ENCODE measurements at places on chromosomes 4 and X.

DNA sequence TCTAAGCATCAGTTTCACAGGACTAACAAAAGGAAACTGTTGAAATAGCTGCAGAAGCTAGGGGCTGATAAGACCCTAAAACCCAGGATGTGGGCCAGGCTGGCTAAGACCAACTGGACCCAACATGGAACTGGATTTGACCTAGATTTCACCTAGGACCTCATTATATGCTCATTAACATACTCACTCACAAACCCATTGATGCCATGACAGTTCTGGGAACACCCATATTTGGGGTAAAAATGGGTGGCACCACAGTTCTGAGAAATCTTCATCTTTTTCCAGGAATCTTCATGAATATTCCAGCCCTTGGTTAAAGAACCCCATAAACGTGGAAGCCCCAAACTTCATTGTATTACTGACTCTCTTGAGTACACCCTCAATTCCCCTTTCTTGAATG is 41.1 kb downstream of the HSD17B13 start:
- DNase-seq = no peak

DNA sequence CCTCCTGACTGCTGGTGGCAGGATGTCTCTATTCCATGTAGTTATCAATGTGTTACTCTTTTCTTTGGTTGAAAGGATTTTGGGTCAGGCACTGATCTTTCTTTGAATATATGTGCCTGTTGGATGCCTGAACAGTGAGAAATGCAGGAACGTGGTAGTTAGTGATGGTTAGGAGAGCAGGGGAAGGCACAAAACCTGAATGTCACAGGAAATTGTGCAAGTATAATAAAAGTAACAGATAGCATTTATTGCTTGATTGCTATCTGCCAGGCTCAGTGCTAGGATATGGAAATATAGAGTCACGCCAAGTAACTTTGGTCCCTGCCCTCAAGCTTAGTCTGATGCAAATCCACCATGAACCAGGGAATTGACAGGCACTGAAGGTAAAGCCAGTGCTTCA is 219.8 kb upstream of the FAT1 start:
- DNase-seq = no peak

DNA sequence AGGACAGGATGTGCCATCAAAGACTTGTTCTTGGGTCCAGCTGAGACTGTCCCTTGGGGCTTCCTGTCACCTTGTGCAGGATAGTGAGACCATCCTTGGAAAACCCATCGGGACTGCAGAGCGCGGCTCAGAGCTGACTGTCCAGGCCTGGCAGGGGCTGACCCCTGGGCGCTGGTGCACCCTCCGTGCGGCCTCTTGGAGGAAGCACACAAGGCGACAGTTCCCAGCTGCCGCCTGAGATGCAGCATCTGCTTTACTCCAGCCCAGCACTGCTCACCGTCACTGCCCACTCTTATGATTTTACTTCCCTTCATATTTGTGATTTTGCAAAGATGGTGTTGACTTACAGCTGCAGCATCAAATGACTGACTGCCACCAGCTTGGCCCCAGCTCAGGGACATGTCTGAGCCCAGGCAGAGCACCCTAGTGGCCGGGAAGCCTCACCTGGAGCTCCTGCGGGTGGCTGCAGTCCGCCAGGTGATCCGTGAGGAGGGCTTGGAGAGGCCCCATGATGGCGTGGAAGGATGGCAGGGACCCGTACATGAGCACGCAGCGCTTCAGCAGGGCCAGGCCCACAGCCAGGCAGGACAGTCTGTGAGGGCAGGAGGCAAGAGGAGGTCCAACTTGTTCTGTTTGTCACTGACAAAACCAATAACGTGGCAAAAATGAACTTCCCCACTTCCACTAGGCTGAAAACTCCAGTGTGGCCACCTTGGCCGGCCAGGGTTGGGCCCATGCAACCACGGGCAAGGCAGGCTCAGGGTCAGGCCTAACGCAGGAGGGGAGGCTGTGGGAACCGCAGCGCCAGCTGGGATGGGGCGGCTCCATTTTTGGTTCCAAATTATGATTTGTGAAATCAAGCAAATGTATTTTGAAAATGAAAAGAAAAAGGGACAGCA is 21.8 kb downstream of the NOP14 start:
- DNase-seq = no peak

DNA sequence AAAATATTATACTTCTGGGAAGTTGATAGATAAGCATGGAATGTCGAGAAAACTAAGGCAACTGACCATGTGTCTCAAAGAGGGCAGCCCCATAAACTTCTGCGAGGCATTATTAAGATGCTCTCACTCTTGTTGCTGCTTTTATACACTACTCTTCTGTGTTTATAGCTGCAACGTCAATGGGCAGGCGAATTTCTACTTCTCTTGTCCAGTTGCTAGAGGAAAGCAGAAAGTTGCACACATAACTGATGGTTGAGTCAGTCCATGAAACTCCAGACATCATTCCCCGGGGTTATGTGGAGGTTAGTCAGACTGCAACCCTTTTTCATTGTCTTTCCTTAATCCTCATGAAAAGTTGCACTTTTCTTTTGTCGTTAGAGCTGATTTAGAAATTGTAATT is 39.8 kb downstream of the VCX3B start:
- no peak for DNase-seq

GRCh38 chr4:39700554-39700953 is 2.6 kb downstream of the UBE2K start:
- no peak for DNase-seq

DNA sequence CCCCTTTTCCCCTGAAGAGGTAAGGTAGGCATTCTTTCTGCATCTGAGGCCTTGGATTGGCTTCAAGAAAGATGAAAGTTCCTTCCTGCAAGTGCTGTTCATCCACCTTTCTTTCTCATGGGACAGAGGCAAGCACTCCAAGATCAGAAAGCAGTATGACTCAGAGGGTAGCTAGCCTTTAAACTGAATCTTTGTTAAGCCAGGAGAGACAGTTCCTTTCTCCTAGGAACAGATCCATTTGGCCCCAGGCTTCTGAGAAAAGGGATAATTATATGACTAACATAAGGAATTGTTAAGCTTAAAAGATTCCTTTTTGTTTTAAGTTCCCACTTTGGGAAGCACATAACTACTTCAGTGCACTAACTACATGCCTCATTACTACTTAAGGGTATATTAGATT is 192.0 kb downstream of the PPP3CA start:
- no peak for DNase-seq

GRCh38 chr4:164485136-164485535 is 268.8 kb upstream of the SMIM31 start:
- no peak for DNase-seq

- DNase-seq = no peak
These were observed 28.8 kb upstream of the PLCXD1 start for GRCh38 chrX:252244-252956.

GRCh38 chr4:13860126-13860525 is 232.6 kb upstream of the BOD1L1 start:
- no peak for DNase-seq

- no peak for DNase-seq
These were observed 51.4 kb upstream of the MSX1 start for GRCh38 chr4:4808086-4808485.

DNA sequence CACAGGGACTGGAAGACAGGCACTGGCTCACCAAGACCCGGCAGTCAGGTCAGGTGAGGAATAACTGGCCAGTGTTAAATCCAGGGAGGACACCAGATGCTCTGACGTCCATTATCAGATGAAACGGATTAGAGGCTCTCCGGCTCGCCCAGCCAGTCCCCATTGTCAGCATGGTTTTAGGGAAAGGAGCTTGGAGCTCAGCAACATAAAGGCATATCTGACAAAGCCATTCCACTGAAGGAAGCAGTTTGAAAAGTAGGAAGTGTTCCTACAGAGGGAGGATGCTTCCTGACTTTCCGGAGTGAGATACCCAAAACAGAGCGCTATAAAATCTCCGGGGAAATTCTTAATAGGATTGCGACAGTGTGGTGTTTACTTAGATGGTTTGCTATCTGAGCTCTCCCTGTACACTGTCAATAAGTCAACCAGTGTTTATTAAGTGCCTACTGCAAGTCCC is 14.8 kb downstream of the NDNF start:
- no peak for DNase-seq

- no peak for DNase-seq
These were observed 66.0 kb upstream of the PHOX2B start for GRCh38 chr4:41814565-41814964.

DNA sequence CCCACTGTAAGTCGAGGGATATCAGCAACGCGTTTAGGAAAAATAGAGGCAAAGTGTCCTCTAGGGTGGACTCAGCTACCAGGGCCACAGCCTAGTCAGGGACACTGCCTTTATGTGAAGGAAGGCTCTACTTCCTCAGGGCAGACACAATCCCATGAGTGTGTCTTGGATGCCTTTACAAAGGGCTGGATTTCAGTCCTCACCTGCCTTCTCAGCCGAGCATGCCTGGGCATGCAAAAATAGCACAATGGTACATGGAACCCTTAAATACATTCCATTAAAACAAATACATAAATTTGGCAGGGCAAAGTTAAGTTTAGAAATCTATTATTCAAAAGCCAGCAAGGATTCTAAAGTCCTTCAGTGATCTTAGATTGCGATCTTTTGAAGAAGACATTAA is 51.1 kb downstream of the DMD start:
- no peak for DNase-seq

DNA sequence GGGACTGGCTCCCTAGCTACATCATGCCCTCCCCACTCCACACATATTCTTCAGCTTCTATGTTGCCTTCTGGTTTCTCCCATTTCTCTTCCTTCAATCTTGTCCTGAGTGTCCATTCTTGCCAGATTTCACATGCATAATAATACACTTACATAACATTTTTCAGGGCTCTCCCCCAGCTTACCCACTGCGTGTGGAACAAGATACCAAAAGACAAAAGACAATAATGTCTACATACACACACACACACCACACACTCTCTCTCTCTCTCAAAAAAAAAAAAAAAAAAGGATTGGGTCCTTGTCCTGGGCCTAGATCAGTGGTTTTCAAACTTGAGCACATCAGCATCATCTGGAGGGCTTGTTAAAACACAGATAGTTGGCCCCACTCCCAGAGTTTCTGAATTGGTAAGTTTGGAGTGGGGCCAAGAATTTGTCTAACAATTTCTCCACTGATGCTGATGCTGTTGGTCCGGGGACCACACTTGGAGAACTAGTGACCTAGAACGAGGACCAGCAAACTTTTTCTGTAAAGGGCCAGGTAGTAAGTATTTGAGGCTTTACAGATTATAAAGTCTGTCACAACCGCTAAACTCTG is 6.5 kb upstream of the SMARCA1 start:
- no peak for DNase-seq

- DNase-seq = no peak
These were observed 4.0 kb downstream of the LDB2 start for GRCh38 chr4:16894406-16894805.

DNA sequence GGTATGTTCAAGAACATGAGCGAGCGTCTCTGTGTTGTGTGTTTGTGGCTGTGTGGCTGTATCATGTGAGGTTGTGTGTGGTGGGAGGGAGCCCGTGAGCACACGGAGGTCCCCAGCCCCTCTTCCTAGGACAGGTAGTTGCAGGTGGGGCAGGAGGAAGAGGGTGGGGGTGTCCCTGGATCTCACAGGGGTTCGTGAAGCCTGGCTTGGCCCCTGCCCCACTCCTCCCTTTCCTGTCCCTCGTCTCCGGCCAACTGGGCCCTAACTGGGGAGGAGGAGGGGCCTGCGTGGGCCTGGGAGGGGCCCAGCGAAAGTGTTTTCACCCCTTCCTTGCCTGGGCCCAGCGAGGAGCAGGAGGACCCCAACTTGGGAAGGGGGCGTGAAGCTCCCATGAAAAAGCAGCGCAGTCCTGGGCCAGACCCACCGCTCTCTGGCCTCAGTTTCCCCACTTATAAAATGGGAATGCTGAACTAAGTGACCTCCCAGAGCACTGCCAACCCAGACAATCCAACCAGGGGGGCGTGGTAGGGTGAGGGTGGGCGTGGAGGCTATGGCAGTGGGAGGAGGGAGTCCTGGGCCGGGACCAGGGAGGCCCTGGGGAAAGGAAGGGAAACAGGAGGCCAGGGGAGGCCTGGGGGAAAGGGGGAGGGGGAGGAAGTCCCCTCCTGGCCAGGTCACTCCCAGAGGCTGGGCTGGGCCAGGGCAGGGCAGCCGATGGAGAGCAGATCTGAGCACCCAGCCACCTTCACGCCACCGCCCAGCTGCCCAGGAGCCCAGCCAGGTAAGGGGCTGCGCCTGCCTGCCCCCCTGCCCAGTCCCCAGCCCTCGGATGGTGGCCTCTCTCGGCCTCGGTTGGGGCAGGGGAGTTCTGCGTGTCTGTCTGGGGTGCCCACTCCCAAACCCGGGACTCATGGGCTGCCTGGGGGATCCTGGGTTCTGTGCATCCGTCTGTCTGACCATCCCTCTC is at the start of gene AVPR2:
Gene AVPR2 (plus strand): TSS at position 683 of the 967 bp plus-strand sequence. CDS start 473 bp downstream, outside the sequence.
- no peak for DNase-seq

GRCh38 chr4:151417164-151417571 is 8.2 kb downstream of the FHIP1A start:
- DNase-seq = no peak

- no peak for DNase-seq
These were observed 15.2 kb upstream of the PCYT1B start for GRCh38 chrX:24662352-24662751.

GRCh38 chr4:186979961-186980745 is 256.5 kb upstream of the FAT1 start:
- DNase-seq = no peak

DNA sequence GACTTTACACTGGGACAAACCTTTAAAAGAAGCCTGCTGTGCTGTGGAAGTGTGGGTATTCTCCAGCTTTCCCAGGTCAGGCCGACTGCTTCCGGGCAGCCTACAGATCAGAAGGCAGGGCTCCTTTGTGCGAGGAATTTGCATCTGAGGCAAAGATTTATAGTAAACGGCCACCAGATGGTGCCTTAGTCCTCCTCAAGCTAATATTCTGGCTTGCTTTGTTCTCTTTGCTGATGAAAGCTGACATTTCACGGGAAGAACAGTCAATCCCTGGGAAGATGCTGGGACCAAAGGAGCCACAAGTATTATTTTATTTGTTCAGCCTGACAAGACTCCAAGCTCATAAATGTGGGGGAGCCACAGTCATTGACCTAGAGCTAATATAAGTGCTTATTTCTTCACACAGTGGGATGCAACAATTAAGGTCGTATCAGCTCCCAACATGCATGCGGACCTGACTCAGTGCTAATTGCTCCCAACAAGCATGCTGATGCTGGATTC is 120.7 kb upstream of the TRIM2 start:
- peak; percentile 61 for DNase-seq

GRCh38 chrX:51459125-51459524 is 37.3 kb downstream of the NUDT11 start:
- no peak for DNase-seq
